ENCODE measurements at places on chromosomes 16 and 17.
A peak's percentile ranks its signal among the peaks of the same experiment; 100 is the strongest.

- no peak for DNase-seq
Measured at GRCh38 chr16:5882087-5882640, 784.6 kb upstream of the EEF2KMT start.

- no peak for DNase-seq
Measured at GRCh38 chr17:14736631-14737030, 435.8 kb downstream of the HS3ST3B1 start.

- no peak for DNase-seq
Measured at GRCh38 chr17:65156835-65157565, 19.8 kb downstream of the RGS9 start.

- DNase-seq: no peak
Measured at GRCh38 chr17:82845163-82845807, 5.5 kb upstream of the ZNF750 start.

- no peak for DNase-seq
Measured at GRCh38 chr16:19389246-19389645, 28.4 kb upstream of the TMC5 start.

- DNase-seq: no peak
Measured at GRCh38 chr16:64459402-64459801, 662.5 kb downstream of the CDH11 start.

DNA sequence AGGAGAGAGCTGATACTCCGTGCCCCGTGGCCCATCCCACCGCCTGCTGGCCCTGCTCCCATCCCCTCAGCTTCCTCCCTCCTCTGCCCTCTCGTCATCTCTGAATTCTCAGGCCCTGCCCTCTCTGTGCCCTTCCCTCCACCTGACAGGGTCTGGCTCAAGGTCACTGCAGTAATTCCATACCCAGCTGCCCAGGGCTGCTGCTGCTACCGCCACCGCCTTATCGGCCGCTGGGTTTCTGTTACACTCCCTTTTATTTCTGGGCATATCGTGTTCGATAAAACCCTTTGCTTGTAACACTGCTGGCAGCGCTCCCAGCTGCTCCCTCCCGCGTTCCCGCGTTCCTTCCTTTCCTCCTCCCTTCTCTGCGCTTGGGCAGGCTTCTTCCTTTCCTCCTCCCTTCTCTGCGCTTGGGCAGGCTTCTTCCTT is 1.2 kb downstream of the EPN3 start:
- no peak for DNase-seq

DNA sequence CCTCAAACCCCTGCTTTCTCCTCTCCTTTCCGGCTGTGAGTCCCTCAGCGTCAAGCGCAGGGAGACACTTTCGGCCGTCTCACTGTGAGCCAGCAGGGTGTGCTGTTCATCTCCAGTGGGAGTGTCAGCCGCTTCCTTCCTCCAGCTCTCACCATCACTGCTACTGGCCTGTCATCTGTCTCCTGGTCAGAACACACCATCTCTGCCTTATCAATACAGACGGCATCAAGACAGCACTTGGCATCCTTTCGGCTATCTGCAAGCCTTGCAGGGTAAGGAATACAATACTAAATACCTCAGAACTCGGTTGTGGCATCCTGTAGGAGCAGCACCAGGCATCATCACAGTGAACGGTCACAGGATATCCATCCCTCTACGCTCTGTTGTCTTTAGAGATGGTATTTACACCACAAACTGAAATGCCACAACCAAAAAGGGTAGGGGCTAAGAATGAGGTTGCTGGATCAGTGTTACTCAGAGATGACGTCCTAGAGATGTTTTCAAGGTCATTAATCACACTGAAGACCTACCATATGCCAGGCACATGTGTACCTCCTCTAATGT is 20.7 kb upstream of the CMTM4 start:
- DNase-seq: no peak

GRCh38 chr17:49645654-49646053 is 32.2 kb downstream of the SPOP start:
- DNase-seq: no peak

DNA sequence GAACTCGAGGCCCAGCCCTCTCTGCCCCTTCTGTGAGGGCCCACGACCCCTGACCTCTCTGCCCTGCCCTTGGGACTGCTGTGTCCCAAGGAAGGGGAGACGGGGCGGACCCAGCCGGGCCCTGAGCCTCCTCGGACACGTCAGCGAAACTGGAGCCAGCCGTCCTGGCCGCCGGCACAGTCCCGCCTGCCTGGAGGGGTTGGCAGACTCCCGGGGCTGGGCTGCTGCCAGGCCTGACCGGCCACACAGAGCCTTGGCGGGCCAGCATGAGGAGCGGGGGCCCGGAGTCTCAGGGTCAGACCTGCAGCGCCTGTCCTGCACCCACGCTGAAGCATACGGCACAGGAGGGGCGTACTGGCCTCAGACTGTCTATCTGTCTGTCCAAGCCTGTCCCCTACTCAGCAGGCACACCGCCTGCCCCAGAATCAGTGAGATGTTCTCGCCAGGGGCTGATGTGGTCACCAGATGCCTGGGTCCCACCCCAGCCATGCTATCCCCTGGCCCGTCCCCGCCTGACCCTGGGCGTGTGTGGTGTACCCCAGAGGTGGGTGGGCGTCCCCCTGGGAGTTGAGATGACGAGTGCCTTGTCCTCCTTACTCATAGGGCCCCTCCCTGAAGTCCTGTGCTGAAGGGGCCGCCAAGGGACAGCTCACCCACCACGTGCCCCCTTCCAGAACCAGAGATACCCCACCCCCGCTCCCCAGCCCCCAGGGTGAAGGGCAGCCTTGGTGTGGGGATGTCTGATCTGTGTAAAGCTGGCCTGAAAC is 4.7 kb downstream of the VASN start:
- DNase-seq: no peak

- DNase-seq: no peak
Measured at GRCh38 chr17:33013596-33014375, 22.1 kb downstream of the SPACA3 start.

- no peak for DNase-seq
Measured at GRCh38 chr17:53818929-53819328, 3.8 kb upstream of the KIF2B start.

- DNase-seq: no peak
Measured at GRCh38 chr17:43560461-43561427, 14.6 kb upstream of the ETV4 start.

GRCh38 chr16:29726845-29727377 is 18.9 kb downstream of the C16orf54 start:
- DNase-seq: no peak

- no peak for DNase-seq
Measured at GRCh38 chr16:79560318-79560717, 40.2 kb downstream of the MAF start.

DNA sequence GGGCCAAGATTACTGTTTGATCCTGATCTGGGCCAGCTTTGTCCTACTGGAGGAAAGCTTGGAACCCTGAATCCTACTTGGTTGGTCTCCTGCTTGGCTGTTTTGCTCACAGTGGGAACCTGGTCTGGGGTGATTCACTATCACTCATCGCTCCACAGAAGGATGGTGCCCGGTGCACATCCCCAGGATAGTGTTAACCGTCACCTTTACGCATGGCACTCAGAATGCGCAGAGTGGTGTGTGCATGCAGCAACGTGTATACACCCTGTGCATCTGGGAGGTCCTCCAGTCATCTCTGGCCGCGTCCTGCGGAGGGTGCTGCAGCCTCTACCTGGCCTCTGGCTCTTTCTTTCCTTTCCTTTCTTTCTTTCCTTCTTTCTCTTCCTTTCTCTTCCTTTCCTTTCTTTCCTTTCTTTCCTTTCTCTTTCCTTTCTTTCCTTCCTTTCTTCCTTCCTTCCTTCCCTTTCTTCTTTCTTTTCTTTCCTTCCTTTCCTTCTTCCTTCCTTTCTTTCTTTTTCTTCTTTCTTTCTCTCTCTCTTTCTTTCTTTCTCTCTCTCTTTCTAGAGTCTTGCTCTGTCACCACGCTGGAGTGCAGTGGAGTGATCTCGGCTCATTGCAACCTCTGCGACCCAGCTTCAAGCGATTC is 13.1 kb downstream of the SOCS3 start:
- DNase-seq: no peak

DNA sequence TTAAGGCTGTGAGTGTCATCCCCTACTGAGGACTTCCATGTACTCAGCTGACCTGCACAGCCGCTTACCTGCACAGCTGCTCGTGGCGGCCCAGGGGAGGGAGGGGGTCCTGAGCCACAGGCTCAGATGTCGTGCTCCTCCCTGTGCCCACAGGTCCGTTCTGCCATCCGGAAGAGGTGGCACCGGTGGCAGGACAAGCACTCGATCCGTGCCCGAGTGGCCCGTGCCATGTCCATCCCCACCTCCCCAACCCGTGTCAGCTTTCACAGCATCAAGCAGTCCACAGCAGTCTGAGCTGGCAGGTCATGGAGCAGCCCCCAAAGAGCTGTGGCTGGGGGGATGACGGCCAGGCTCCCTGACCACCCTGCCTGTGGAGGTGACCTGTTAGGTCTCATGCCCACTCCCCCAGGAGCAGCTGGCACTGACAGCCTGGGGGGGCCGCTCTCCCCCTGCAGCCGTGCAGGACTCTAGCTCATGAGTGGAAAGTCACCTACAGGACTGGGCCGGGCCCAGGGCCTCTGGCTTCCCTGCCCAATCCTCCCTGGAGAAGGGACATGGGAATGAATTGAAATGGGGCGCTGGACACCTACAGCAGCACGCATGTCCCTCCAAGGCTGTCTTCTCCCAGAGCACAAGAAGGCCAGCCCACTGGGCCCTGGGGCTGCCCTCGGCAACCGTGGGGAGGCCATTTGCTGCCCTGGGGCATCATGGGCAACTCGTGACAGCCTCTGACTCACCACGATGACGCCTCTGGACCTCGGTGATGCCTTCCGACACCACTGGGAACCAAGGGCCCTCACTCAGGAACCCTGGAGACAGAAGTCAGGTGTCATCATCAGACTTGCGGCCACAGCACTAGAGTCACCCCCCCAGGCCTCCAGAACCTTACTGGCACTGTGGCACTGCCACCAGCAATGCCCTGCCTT is 9.9 kb upstream of the SPPL2C start:
- no peak for DNase-seq

DNA sequence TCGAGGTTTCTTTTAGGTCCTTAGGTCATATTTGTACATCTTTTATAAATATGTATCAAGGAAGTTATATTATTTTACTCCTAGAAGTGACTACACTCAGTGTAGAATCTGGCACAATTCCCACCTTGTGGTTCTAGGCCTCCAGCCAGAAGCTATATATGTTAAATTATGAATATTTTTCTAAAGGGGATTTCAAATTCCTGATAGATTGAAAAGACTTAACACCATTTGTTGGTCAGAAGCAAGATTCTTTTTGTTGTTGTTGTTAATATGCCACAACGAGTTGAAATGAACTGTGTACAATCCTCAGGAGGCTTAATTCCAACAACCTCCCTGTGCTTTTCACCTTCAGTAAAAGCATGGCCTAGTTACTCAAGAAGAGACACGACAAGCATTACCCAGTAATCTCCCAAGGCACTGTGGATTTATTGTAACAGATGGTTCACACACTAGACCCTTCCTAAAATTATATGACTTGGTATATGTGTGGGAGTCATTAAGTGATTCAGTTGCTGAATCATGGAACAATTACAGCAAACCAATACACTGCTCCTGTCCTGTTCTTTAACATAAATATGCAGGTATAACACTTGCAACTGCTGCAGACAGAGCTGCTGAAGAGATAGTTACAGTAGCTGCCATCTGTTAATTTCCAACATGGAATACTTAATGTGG is 964.4 kb upstream of the GOT2 start:
- DNase-seq: no peak

GRCh38 chr17:4142107-4142900 is 526 bp downstream of the ZZEF1 start:
- peak; percentile 30 for DNase-seq

- no peak for DNase-seq
Measured at GRCh38 chr17:27529230-27529796, 73.1 kb downstream of the KSR1 start.

DNA sequence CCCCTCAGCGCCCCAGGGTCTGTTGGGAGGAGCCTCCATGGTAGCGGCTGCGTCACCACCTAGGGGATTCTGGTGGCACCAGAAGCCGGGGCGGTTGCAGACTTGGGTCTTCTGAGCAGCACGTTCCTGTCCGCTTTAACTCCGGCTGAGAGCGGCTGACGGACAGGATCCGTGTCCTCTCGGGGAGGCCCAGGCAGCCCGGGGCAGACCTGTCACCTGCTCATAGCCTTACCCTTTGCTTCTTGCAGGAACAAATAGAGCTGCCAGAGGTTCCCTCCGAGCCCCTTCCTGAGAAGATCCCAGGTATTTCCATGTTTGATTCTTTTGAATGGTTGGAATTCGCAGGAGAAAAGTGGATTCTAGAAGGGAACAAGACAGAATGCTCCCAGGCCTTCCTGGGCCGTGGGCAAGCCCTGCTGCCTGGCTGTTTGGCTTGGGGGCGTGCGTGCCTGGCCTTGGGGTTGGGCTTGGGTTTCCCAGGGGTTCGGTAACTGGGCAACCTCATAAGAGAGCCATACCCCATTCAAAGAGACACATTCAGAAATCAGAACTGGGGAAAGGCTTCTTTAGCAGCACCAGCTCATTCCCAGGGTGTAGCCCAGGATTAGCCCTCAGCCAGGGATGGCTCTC is 6.6 kb downstream of the CHMP6 start:
- no peak for DNase-seq

DNA sequence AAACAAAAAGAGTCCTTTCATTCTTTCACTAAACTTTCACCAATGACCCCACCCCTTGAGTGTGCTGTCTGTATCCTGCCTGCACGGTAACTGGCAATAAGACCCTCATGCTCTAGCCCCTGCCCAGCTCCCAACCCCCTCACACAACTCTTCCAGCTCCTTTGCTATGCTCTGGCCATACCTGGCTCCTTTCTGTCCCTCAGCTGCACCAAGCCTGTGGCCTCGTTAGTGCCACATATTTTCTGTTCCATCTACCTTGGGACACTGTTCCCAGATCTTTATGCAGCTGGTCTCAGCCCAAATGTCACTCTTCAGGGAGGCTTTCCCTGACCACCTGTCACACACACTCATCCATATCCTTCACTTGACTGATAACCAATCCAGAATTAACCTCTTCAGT is 47.3 kb downstream of the C16orf82 start:
- no peak for DNase-seq

DNA sequence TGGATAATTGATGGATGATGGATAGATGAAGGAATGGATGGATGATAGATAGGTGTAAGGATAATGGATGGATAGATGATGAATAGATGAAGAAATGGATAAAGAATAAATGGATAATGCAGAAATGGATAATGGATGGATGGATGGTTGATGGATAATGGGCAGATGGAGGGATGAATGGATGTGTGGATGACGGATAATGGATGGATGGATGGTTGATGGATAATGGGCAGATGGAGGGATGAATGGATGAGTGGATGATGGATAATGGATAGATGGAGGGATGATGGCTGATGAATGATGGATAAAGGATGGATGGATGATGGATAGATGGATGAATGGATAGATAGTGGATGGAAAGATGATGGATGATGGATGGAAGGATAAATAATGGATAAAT is 239.2 kb downstream of the KATNIP start:
- no peak for DNase-seq

GRCh38 chr16:88635671-88636319 is 2.6 kb upstream of the IL17C start:
- no peak for DNase-seq

DNA sequence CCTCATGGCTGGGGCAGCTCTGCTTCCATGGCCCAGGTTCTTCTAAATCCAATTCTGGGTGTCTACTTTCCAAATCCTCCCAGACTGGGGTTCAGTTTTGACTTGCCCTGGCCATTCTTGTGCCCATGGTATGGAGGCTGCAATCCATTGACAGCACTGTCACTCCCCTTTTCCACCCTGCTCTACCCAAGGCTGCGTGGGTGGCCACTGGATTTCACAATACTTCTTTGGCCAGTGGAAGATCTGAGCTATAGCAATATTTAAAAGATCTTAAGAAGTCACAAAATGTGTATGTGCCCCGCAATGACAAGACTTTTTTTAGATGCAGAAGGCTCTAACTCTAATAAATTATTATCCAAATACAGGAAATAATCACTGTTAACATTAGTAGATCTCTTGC is 329.4 kb upstream of the CCL2 start:
- no peak for DNase-seq

Data from activated naive CD4-positive, alpha-beta T cell (primary cell).